ENCODE measurements at places on chromosomes 11 and 22.

DNA sequence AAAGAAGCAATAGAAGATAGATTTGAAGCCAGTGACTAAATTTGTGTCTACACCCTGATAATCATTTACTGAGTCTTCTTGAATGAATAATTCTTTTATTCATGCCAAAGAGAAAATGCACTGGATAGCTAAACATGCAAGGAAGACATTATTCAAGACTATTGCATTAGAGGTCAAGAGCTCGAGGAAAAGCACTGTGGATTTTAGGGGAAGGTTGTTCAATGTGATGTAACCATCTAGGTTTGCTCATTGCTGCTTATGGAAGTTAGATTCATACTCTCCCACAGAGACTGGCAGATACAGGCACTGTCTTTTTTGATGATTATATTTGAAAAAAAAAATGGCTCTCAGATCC lies 682.1 kb downstream of the KCNA4 start:
- DNase-seq = no peak

GRCh38 chr11:38438091-38438490 lies 1840.1 kb upstream of the RAG2 start:
- no peak for DNase-seq

GRCh38 chr22:44793506-44794172 lies 41.3 kb downstream of the ARHGAP8 start:
- DNase-seq = no peak

GRCh38 chr11:27358296-27358695 lies 4.7 kb downstream of the CCDC34 start:
- DNase-seq = no peak

- no peak for DNase-seq
These were observed 7.9 kb downstream of the MRPL16 start for GRCh38 chr11:59802639-59803176.

DNA sequence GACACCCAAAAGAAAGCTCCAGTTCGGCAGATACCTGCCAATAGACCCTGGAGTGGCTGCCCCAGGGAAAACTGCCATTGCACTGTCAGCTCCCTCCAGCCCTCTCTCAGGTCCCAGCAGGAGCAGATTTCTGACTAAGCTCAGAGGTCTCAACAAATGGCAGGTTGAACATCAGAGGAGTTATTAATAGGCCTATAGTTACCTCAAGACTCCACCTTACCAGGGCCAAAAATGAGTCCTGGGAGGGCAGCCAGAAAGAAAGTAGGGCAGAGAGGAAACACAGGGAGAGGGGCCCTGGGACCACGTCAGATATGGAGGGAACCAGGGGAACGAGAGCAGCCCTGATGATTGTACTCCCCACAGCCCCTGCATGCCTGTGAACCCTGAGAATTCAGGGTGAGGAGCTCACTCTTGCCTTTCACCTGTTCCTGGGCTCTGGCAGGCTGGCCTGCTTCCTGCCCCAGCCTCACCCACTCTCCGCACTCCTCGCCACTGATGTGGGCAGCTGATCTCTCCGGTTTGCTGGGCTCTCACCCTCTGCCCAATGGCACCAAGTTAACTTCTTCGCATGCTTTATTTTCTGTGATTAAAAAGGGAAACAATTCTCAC lies 4.3 kb upstream of the RGL4 start:
- DNase-seq = no peak

GRCh38 chr11:128891913-128892398 lies 800 bp downstream of the KCNJ5 start:
- DNase-seq = no peak

GRCh38 chr22:19994851-19995610 lies 21.6 kb downstream of the ARVCF start:
- no peak for DNase-seq

DNA sequence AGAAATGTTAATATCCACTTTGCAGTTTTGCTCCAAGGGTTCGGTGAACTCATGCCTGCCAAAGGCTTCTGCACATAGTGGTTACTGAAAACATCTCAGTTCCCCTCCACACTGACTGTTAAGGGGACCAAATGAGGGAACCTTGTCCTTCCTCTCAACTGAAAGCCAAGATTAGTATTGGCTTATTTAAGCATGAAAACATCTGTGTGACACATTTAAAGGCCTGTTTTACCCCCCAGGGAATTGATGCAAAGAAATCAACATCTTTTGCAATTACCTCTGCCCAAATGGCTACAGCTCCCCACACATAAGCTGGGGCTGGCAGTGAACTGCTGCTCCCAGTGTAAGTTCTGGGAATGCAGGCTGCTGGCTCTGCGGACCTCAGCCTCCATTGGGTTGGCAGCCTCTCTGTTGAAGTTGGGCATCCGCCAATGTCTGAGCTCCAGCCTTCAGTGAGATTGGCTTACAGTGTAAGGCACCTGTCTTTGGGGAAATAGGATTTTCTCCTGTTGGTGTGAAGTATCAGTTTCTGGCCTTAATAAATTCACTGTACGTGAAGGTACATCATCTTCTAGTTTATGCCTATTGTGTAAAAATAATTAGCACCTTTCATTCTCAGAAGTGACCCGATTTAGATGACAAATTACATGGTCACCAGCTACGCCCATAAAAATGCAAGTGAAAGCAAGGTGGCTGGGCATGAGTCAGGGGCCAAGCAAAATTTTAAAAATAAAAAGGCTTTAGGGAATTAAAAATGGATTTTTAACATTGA lies 213.4 kb upstream of the SYN3 start:
- DNase-seq = no peak

DNA sequence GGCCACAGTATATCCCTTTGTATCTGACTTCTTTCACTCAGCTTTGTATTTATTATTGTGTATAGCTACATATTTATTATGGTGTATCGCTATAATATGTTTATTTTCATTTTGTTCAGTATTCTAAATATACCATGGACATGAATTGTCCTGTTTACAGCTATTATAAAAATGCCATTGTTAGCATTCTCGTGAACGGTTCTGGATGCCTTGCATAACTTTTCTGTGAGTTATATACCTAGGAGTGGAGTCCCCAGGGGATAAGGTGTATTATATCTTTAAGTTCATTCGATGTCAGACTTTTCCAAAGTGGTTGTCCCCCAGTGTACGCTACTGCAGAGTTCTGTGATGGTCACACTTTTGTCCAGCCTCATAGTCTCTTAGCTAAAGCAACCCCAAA lies 301.7 kb downstream of the TMEM135 start:
- DNase-seq = no peak

DNA sequence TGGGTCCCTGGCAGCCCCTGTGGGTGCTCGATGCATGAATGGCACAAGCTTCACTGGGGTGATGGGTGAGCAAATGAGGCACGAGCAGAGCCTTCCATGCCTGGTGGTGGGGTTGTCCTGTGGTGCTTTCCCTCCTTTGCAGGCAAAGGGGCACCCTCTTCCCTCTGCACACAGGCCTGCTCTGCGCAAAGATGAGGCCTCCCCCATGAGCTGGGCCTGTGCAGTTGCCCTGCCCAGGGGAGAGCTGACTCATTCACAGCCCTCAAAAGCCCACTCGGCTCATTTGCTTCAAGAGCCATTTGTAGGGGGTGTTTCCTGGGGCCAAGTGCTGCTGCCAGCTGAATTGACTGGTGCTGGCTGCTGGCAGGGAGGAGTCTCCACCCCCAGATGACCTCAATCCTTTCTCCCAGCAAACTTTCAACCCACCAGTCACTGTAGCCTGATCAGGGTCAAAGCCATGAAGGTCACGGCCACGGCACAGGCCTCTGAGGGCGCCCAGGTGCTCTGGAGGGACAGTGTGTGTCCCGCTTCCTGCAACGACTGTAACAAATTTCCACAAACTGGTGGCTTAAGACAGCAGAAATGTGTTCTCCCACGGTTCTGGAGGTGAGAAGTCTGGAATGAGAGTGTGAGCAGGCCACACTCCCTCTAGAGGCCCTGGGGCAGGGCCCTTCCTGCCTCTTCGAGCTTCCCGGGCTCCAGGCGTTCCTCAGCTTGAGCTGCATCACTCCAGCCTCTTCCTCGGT lies 48.8 kb upstream of the ANO1 start:
- no peak for DNase-seq

DNA sequence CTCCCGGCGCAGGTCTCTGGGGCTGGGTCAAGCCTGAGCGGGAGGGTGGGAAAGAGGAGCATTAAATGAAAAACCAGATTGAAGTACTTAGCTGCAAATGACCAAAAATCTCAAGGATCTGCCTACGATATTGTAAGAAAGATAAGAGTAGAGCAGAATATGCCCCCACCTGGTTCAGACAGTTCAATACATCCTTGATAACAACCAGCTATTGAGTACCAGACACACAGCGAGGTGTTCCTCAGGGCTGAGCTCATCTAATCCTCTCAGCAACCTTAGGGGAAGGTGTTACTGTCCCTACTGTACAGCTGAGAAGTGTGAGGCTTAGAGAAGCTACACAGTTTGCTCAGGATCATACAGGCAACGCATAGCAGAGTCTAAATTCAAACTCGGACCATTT lies 27.4 kb upstream of the HMGXB4 start:
- no peak for DNase-seq

GRCh38 chr11:95556342-95557163 lies 233.0 kb downstream of the FAM76B start:
- peak; percentile 67 for DNase-seq

DNA sequence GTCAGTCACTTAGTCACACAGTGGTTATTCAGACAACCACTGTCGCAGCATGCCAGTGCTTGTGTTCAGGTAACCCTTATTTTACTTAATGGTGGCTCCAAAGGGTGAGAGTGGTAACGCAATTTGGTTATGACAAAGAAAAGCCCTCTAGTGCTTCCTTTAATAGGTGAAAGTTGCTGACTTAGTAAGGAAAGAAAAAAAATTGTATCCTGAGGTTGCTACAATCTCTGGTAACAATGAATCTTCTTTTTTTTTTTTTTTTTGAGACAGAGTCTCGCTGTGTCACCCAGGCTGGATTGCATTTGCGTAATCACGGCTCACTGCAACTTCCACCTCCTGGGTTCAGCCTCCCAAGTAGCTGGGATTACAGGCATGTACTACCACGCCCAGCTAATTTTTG lies 64.5 kb downstream of the C11orf91 start:
- no peak for DNase-seq

- DNase-seq = no peak
These were observed 22.7 kb upstream of the IL17REL start for GRCh38 chr22:50035131-50035881.

DNA sequence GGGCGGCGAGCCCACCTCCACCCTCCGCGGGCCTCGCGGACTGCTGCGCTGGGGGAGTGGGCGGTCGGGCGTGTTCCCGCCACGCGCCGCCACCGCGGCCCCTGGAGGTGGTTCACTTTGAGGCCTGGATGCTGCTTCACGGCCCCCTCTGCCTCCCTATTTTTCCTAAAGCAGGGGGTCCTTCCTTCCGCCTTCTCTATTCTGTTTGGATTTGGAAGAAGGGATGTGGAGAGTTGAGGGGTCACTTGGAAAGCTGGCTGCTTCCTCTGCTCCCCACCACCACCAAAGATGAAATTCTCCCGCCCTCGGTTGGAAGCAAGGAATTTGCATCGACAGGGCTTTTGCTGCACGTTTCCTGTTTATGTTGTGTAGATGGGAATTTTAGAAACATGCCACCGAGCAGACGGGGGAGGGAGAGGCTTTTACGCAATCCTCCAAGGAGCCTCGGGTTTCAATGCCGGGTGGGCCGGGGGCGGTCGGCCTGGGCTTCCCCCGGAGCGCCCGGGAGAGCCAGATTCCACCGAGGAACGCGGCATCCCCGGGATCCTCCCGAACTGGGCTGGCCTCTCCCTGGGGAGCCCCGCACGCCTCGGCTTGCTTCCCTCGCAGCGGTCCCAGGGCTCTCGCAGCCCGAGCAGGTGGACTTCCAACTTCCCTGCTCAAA lies 403 bp upstream of the SBF2 start:
- no peak for DNase-seq

DNA sequence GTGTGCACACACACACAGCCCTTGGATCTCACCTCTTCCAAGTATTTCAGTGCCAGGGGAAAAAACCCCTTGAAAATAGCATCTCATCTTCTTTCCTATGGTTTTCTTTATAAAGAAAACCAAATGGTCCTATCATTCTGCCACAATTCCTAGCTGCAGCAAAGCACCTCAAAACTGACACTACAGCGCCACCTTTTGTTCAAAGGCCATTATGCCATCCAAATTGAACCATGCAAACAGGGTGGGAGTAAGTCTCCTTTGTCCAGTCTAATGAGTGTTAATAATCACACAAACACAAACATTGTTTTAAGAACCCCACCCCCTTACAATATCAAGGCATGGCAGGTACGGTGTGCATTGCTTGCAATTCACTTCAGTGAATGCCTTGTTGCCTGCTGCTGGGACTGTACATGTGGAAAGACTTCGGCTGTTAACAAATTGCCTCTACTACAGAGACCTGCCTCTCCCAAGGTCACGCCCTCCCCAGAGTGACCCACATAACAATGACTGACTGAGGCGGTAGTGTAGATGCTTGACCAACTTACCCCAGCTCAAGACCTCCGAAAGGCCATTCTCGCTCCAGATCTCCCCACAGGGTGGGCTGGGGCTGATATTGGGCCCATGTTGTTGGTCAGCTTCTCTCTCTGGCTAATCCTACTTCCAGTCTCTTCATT lies 31.7 kb downstream of the FAM181B start:
- DNase-seq = peak; percentile 35

- DNase-seq = no peak
These were observed 26.1 kb upstream of the RIC3 start for GRCh38 chr11:8194956-8195355.

DNA sequence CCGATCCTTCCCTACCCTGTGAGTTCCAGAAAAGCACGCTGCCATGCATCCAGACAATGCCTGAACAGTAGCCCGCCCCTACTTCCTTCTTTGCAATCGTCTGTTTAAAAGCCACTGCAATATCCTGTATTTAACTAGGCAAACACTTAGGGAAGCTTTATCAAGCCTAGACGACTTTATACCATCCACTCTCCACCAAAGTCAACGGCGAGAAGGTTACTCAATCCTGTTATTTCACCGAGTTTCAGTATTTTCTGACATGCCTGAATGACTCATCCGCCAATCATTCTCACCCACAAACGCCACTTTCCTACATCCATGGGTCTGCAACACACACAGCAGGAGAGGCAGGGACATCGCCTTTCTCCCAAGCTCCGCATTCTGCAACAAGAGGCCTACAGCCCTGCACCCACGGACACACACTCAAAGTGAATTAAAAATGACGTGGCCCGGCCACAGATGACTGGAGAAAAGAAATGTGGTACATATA lies 9.3 kb downstream of the CELSR1 start:
- DNase-seq = peak; percentile 40
